ENCODE measurements at places on chromosomes 1 and 21.

GRCh38 chr1:83497563-83497962 lies 501.4 kb downstream of the TTLL7 start:
- DNase-seq = no peak

- DNase-seq = no peak
Observed at GRCh38 chr1:228542981-228543380, 55.8 kb downstream of the RNF187 start.

DNA sequence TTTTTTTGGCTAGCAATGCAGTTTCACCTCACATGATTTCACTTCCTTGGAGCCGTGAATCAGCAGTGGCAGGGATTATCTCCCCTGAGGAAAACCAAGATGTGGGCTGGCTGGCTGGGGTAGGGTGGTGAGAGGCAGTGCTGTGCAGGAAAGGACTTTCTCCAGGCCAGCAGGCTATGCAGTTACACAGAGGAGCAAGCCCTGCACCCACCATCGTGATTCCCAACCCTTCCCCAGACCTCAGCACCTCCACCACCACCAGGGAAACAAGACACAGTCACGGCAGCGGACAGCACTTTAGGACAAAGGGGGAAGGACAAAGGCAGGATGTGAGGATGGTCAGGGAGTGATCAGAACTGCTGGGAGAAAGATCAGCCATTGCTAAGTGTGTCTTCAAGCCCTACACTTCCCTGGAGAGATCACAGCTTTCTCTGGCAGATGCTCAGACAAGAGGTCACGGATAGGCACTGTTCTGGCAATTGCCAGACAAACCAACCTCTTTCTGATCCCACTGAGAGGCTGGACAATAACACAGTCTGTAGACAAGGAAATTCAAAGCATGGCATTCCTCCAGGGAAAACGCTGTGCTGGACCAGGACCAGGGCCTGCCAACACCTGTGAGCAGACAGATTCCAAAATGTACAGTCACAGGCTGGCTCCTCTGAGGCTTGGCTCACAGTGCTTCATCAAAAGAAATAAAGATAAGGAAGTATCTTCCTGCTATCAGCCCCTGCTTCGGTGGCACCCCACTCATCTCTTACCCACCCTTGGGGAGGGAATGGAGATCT lies 509.4 kb downstream of the SMYD3 start:
- no peak for DNase-seq

- DNase-seq = no peak
Observed at GRCh38 chr1:21663248-21663950, 5.8 kb downstream of the RAP1GAP start.

- no peak for DNase-seq
Observed at GRCh38 chr21:32544697-32545096, 40.6 kb downstream of the TCP10L start.

DNA sequence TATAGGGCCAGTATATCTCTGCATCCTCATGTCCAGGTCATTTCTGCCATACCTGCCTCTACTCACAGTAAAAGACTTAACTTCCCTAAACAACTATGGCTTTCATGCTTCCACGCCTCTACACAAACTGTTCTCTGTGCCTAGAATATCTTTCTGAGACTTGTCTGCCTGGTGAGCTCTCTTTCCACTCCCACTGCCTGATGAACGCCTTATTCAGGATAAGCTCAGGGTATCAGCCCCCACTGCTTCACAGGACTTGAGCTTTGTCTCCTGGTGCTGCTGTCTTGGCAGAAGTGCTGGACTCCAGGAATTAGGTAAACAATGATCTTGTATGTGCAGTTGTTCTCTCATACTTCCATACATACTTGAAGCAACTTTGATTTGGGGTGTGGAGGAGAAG lies 4.8 kb upstream of the DDX20 start:
- no peak for DNase-seq

DNA sequence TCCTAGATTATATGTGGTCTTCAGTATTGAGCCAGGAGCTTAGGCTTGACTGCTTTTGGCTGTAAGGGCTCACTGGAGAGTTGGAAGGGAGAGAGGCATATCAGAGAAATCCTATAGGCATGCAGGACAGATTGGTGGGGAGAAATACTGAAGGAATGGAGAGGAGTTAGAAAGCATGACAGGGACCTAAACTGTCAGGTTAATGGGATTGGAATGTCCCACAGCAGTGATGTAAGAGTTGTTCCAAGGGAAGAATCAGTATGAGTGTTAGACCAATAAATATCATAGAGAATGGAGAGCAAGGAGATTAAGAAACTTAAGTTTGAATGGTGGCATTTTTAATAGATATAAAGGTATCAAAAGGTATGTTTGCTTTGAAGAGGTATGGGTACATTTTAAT lies 39.7 kb downstream of the SLC35A3 start:
- DNase-seq = no peak

- no peak for DNase-seq
Observed at GRCh38 chr21:33700491-33700890, 58.2 kb downstream of the ITSN1 start.

DNA sequence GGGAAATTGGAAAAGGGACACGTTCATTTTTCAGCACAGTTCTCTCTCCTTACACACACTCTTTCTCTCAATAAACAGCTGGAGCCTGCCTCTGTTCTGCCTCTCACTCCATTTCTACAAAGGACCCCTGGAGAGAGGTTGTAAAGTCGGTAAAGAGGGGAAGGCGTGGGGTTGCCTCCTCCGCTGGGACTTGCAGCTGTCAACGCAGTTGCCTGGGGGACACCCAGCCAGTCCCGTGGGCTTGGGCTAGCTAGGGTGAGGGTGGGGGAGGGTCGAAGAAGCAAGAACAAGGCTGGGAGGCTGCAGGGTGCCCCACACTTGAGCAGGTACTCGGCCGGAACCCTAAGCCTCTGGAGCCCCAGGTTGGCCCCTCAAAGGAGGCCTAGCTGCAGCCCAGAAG lies 27.6 kb downstream of the C1orf216 start:
- no peak for DNase-seq

DNA sequence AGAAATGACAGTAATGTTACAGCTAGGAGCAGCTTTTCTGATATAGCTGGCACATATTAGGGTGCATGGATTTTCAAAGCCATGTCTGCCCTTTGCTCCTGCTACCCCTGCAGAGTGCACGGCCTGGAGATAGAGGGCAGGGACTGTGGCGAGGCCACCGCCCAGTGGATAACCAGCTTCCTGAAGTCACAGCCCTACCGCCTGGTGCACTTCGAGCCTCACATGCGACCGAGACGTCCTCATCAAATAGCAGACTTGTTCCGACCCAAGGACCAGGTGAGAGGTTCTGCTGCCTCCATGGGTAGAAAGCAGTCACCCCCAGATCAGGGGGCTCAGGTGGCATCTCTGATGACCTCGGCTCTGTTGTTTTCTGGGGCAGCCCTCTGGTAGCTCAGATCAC lies 9.8 kb downstream of the MTARC1 start:
- no peak for DNase-seq

DNA sequence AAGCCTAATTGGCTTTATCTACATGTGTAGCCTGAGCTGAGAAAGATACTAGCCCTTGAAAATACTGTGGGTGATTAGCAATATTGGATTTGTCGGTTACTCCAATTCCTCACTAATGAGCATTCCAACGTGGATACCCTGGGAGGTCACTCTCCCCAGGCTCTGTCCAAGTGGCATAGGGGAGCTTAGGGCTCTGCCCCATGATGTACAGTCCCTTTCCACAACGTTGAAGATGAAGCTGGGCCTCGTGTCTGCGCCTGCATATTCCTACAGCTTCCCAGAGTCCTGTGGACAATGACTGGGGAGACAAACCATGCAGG lies 2.6 kb downstream of the RCC1 start:
- DNase-seq = no peak

- DNase-seq = no peak
Observed at GRCh38 chr1:52640697-52641096, 7.7 kb downstream of the SHISAL2A start.

DNA sequence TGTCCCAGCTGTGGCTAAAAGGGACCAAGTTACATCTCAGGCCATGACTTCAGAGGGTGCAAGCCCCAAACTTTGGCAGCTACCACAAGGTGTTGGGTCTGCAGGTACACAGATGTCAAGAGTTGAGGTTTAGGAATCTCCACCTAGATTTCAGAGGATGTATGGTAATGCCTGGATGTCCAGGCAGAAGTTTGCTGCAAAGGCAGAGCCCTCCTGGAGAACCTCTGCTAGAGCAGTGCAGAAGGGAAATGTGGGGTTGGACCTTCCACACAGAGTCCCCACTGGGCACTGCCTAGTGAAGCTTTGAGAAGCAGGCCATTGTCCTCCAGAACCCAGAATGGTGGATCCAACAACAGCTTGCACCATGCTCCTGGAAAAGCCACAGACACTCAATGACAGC lies 10.1 kb upstream of the PHGDH start:
- DNase-seq = no peak

DNA sequence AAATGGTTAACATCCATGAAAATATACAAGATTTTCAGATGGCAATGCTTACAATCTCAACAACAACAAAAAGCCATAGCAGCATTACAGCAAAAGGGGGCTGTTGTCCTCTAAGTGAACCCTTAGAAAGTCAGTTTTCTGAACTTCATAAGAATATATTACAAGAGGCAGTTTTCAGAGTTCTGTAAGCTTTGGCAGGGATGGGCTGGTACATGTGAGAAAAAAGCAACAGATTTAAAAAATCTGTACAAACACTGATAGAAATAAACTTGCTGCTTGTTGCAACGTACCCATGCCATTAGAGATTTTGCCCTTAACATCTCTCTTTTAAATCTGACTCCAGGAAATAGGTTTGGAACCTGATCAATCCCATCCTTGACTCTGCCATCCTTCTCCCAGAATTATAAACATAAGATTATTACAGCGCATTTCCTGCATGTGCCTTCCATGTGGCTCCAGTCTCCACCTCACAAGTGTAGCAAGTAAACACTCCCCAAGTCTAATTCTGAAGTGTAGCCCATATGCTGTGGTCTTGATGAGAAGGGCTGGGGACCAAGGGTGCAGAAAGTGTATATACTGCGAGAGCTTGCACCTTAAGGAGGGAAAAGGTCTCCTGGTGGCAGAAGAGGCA lies 101.4 kb upstream of the TSPAN2 start:
- no peak for DNase-seq

DNA sequence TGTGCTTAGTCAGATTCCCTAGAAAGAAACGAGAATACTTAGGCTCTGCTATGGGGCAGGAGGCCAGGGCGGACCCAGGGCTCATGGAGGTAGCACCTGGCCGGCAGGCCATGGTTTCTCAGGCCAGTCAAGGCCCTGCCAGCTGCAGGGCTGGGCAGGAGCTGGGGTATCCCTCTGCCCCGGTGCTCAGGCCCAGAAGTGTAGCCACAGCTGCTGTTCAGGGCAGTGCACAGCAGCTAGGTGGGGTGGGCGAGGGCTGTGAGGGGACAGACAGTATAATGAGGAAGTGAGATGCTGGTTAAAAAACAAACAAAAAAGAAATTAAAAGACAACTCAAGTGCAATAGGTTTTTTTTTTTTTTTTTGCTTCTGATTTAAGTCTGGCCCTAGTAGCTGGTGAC lies 34.0 kb upstream of the EDN2 start:
- no peak for DNase-seq

GRCh38 chr1:241972703-241973369 lies 15.3 kb downstream of the BECN2 start:
- DNase-seq = no peak

- DNase-seq = no peak
Observed at GRCh38 chr1:30751830-30752650, 5.5 kb downstream of the LAPTM5 start.

DNA sequence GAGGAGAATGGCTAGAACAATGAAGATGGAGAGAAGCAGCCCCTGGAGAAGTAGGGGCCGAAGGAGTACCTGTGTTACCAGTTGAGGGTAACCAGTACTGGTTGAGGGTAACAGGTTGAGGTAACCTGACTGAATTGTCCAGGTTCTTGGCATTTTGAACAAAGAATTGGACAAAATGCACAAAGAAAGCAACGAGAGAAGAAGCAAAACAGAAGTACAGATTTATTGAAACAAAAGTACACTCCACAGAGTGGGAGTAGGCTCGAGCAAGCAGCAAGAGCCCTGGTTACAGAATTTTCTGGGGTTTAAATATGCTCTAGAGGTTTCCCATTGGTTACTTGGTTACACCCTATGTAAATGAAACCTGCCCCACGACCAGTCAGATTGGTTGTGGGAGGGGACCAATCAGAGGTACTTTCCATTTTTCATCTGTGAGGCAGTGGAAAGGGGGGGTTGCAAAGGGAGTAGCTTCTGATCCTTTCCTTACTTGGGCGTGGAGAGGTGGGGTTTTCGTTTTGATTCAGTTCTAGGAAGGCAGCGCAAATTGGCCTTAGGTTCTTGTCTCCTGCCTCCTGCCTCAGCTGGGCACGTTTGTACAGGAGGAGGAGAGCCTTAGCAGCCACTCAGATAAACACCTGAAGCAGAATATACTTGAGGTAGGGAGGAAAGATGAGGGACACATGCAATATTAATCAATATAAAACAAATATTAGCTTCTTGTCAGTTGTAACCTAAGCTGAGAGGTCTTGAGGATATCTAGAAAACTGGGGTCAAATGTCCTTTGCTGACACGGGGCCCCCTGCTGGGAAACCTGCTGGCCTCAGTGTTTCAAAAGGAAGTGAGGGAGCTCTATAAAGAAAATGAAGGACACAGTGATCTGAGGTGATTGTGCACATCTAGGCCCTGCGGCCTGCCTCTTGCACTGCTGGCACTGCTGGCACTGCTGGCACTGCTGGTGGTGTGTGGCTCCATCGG lies 14.3 kb upstream of the LSM10 start:
- no peak for DNase-seq

- DNase-seq = no peak
Observed at GRCh38 chr1:177915641-177916040, 54.2 kb downstream of the SEC16B start.

GRCh38 chr1:21911205-21912001 lies 25.7 kb downstream of the HSPG2 start:
- DNase-seq = no peak

DNA sequence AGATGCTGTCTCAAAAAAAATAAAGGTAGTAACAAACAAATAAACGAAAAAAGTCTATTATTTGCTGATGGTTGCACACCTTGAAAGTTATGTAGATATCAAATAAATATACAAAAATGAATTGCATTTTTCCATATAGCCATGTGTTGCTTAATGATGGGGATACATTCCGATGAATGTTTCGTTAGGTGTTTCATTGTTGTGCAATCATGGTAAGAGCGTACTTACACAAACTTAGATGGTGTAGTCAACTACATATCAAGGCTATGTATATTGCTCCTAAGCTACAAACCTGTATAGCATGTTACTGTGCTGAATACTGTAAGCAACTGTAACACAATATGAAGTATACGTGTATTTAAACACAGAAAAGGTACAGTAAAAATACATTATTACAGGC lies 34.4 kb downstream of the AHCTF1 start:
- DNase-seq = no peak
